ENCODE measurements at places on chromosomes 12 and 14. TPM values are rescaled to one million over a fixed set of nuclear protein-coding genes. Genes with fewer than 3 reads are reported as not detected.

- no peak for DNase-seq
These were observed 5.3 kb upstream of the SERPINA5 start for GRCh38 chr14:94575730-94576585.

- no peak for DNase-seq
These were observed 151.0 kb upstream of the KRAS start for GRCh38 chr12:25401547-25402345.

DNA sequence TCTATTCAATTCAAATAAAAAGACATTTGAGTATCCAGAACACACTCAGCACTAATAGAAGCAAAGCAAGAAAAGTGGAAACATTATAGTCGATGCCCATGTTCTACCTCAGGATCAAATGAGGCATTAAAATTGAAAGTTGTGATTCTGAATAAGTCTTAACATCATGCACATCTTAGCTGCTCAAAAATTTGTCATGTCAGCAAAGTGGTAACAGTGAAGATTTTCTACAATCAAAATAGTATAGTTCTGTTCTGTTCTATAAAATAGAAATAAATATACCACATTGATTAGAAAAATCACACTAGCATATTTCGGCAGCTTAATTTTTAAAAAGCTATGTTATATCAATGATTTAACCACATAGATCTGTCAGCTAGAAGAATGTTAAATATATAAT, 74.7 kb downstream of the ERGIC2 start:
- no peak for DNase-seq

GRCh38 chr14:36455241-36455627, 64.8 kb downstream of the NKX2-1 start:
- DNase-seq: no peak

DNA sequence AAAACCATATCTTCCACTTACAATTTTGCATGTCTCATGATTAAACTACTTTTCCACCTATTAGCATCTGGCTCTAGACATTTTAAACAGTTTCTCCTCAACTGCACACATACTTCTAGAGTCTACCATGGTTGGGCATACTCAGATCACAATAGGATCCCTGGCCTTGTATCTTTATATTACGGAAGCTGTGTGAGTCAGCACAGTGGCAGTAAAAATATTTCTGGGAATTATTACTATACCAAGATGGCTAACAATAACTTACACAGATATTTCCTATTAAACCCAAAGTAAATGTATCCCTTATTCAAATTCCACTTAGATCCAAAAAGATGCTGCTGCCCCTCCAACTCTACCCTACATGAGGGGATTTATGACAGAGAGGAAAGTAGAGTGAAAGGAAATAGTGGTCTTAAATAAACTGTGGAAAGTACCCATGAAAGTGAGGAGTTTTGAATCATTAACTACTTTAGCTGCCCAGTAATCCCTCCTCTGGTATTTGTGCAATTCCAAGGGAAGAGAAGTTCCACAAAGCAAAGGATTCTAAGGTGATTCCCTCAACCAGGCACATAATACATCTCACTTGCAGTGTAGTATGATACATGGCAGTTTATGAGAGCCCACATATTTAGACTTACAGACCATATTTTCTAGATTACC, 14.0 kb upstream of the CPSF6 start:
- DNase-seq: no peak

The SLCO1C1 gene
- 2.0 TPM for total RNA-seq

The KRT7 gene
- 58.4 TPM for total RNA-seq

Measured in right atrium auricular region (tissue), 2 donors.